ENCODE measurements at places on chromosomes 5 and 9.

DNA sequence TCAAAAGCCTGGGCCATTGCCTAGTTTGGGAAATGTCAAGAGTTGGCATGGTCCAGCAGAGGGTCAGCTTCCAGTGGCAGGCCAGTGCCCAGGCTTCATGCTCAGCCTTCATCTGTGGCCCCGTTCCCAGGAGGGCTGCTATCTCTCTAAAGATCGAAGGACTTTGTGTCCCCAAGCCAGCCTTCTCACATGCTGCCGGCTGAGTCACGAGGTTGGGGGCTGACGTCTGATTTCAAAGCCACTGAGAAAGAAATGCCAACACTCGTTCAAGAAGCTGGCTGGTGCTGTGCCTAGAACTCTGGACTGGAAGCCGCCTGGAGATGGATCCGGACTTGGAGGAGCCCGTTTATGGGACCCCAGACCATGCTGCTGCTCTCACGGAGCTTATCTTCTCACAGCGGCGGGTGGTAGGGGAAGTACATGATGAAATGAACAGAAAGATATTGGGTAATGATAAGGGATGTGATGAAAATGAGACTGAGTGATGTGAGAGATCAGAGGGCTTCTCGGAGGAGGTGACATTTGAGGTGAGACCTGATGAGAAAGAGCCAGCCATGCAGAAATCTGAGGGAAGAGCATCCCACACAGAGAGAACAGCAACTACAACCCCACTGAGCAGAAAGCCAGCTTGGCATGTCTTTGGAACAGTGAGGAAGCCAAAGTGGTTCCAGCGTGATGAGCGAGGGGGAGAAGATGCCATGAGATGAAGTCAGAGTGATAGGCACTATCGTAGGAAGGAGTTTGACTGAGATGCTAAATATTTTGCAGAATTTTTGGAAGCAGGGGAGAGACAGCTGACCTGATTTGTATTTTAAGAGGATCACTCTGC lies 54.9 kb upstream of the BOD1 start:
- DNase-seq = no peak

DNA sequence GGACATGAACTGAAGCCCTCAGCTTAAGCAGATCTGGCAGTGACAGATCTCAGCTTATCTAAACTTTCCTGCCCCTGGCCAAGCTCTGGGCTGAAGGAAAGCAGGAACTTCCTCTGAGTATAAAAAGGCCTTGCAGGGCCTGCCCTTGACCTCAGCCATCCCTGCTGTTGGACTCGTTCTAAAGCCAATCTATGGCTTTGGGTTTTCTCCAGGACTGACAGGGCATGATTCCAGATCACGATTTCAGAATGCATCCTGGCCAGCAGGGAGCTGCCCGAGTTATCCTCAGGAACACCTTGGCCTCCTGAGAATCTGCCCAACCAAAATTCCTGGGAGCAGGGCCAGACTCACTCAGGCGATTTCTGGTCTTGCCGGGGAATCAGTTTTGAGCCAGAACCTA lies 502.7 kb downstream of the TLE4 start:
- DNase-seq = no peak

DNA sequence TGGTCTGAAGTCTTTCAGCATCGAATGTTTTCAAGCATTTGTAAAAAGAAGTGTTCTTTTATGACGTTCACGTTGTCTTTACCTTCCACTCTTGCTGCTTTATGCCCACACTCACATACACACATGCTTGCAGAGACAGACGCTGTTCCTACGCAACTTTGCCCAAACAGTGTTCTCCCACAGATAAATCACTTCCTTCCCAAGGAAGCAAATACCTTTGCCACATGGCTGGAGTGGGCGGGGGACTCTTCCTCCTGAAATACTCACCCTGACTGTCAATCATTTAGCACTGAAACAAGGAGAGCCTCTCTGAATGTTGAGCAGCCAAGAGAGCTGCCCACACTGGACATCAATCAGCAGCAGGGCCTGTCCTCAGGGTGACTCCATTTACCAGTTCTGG lies 22.4 kb upstream of the ASTN2 start:
- no peak for DNase-seq

DNA sequence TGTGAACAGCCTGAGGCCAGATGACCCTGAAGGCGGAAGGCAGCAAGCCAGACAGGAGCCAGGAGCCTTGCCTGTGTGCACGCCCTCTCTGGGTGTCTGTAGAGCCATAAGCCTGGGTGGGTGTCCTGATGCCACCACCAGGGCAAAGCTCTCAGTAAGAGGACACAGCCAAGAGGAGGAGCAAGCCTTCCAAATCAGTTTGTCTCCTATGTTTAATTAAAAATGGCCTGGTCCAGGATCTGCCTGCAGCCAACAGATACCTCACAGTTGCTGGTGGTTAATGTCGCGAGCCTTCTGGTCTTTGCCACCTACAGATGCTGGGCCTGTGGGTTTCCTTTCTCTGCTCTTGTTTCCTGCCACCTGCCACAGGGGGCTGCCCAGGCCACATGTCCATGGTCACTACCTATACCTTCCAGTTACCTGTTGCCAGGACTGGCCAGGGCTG lies 56.9 kb downstream of the SYK start:
- no peak for DNase-seq

DNA sequence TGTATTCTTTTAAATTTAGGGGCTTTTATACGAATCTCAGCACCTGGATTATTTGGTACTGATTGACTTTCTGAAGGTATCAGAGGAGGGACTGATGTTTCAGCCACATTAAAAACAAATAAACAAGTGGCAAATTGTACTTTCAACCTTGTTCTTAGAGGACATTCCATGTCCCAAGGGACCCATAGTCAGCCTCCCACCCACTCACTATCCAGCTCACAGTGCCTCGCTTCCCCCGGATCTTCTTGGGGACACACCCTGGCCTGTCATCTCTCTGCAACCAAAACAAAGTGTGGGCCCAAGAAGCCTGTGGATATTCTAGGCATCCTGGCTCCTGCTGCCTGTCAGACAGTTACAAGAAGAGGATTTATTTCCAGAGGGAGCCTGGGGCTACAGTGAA lies 8.8 kb upstream of the BOD1 start:
- DNase-seq = no peak

DNA sequence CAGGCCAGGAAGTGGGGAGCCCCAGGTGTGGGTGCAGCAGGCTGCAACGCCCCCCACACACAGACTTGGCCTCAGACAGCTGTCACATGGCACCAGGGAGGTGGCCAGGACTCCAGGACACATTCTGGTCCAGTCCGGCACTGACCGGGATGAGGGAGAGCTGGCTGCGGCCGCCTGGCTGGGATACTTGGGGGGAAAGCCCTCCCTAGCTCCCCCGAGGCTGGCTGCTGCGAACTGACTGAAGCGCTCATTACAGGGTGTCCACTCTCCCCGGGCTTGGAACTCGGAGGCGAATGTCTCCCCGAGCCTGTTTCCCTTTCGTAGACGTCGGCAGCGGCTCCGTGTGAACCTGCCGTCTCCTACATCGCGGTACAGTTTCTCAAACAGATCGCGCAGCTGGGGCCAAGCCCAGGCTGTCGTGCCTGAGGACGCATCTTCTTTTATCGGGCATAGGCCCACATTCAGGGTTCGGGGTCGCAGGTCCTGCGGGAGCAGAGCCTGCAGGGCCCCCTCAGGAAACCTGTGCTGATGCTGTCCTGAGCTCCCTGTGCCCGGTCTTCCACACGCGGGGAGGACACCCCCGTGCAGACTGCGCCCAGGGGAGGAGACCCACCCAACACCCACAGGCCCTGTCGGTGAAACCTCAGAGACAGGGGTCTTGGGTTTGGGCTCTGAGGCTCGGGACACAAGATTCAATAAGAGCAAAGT lies 19.8 kb downstream of the NACC2 start:
- DNase-seq = no peak

DNA sequence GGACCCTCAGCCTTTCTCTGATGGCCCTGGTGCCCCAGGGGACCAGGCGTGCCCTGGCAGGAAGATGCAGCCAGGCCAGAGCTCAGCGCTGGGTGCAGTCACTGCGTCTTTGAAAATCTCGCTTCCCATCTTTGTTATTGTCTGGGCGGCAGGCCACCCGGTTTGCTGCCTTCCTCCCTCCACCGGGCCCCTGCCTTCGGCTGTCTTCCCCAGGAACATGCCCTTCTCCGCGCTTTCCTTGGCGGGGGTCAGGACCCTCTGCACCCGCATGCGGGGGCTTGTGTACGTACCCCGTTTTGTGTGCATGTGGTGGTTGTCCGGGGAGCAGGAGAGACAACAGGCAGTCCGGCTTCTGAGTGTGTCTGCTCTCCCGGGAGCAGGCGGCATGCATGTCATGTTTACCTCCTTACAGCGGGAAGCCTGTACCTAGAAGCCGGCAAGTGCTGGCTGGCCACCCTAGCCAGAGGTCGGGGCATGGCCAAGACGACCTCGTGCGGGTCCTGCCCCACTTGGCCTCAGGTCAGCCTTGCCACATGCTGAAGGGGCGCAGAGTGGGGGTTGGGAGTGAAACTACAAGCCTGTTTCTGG lies 49.5 kb downstream of the DAB2IP start:
- no peak for DNase-seq

DNA sequence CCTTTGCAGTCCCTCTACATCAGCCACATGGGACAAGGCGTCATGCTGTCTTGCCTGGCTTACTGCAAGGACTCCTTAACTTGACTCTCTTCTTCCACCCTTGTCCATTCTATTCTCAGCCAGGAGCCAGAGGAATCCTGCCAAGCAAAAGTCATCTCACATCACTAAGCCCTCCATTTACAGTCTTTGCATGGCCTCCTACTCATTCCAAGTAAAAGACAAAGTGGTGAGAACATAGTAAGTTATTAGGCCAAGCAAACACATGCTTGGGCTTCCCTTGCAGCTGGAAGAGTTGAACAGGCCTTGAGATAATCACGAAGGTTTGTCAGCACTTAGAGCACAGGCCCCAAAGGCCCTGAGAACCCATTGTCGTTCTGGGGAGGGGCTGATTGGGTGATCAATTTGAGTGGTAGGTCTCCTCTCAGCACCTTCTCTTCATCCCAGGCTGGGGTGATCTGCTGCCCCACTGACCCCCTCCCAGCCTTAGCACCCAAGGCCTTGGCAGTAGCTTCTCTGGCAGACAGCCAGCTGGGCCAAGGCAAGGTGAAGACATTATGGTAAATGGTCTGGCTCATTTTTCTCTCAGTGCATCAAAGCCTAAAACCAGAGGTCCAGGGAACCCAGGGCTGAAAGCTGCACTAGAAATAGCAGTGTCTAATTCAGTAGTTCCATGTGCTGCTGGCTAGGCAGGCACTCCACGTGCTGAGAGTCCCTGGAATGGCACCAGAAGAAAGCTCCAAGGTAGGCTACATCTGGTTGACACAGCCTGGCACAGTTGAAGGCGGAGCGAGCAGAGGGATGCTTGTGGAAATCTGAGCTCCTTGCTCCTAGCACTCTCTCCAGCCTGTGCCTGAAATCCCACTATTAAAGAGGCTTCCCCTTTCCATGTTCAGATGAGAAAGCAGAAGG lies 121.4 kb downstream of the ASTN2 start:
- DNase-seq = no peak

DNA sequence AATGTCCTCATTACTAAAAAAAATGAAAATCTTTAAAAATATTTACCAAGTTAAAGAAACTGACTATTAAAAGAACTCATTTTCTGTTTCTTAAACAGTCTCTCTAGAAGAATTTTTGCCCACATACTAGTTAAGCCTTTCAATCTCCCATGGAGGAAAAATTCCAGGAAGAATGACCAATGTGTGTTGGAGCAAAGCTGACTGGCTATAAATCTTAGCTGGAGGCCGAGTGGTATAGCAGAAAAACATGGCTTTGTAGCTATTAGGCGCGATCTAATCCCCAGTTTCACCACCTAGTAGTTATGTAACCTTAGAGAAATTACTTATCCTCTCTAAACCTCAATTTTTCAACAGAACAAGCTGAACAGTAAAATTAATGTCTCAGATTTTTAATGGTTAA lies 135.5 kb upstream of the PRLR start:
- no peak for DNase-seq

Data from A172 (cell line).